ENCODE measurements at places on chromosomes 13 and 19. TPM values are rescaled to one million over a fixed set of nuclear protein-coding genes. Genes with fewer than 3 reads are reported as not detected.

Gene NTN5
- not detected for total RNA-seq

Gene ELANE
- total RNA-seq: not detected

Gene RHPN2
- 2.5 TPM for total RNA-seq

Gene TTC9B
- total RNA-seq: 41.6 TPM

Gene ZNF544
- 72.0 TPM for total RNA-seq

Gene ZNF784
- total RNA-seq: 4.7 TPM

Gene CGB1
- not detected for total RNA-seq

Gene QPCTL
- total RNA-seq: 4.7 TPM

Gene CGB3
- not detected for total RNA-seq

Gene ZNF611
- 57.6 TPM for total RNA-seq

Measured in parietal lobe (tissue), 2 donors.